ENCODE measurements at places on chromosomes 1 and 21.

DNA sequence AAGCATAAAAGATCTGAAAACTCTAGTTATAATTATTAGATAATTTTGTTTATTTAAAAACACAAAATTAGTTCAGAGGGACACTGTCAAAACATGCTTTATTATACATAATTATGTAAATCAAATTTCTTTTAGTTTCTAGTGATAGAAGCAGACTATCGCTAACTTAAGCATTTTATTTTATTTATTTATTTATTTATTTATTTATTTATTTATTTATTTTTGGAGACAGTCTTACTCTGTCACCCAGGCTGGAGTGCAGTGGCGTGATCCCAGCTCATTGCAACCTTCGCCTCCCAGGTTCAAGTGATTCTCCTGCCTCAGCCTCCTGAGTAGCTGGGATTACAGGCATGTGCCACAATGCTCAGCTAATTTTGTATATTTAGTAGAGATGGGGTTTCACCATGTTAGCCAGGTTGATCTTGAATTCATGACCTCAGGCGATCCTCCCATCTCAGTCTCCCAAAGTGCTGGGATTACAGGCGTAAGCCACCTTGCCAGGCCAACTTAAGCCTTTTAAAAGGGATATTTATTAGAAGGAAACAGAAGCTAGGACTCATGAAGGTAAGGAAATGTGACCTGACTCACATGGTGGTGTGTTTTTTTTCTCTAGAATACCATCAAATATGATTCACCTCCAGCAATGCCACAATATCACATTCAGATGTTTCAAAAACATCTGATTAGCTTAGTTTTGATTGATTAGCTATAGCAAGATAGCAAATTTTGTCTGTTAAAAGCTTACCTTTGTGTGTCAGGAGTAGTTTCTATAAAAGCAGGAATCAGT lies 1357.4 kb upstream of the ADGRL4 start:
- DNase-seq: no peak

DNA sequence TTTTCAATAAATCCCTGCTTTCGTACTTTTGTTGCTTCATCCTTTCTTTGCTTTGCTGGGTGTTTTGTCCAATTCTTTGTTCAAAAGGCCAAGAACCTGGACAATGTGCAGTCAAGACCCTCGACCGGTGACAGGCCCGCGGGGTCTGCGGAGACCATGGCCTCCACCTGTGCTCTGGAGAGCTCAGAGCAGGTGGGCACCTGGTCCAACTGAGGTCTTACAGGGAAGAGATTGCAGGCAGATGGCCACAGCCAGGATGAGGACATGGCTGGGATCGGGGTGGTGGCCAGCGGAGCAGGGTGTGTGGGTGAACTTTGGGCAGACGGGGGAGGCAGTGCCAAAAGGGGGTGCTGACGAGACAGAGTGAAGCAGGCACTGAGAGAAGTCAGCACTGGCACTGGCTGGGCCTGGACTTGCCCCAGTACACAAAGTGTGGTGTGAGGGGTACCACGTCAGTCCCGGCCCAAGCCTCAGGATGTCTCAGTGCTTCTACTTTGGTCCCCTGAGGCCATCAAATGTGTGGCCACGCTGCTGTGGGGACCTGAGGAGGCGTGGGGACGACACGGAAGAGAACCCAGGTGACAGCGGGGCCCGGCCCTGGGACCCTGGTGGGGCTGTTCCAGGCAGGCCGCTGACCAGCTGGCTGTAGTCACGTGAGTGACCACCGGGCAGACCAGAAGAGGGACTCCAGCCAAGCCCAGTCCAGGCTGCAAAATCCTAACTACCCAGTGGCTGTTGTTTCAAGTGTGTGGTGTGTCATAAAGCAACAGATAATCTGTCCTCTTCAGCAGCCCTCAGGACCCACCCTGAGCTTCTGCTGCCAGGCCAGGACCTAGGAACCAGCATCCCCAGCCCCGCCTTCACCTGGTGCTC lies 10.4 kb upstream of the CCDC27 start:
- no peak for DNase-seq

GRCh38 chr1:233328142-233328921 lies 808 bp downstream of the MAP3K21 start:
- DNase-seq: no peak

GRCh38 chr1:19676438-19676922 lies 11.8 kb downstream of the HTR6 start:
- peak; percentile 32 for DNase-seq

DNA sequence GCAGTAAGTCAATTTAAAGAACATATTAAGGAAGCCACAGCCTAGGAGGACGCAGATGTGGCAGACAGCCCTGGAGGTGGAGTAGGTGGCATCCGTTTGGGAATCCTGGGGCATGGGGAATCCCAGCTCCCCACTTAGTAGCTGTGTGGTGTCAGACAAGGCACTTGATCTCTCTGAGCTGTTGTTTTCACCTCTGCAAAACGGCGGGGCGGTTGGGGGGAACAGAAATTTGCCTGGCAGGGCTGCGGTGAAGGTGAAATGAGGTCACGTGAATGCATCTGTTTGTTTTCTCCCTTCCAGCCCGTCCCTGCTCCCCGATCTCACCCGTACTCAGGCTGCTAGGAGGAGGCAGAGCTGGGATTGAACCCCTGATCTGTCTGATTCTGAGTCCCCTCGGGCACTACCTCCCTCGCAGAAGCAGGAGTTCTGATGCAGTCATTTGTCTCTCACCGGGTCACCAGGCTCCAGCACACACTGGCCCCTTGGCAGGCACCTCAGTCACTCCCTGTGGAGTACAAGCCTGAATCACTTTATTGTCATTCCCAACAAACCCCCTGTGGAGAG lies 2.2 kb upstream of the LAPTM5 start:
- DNase-seq: no peak

GRCh38 chr1:36553591-36554322 lies 71.0 kb upstream of the CSF3R start:
- DNase-seq: peak; percentile 34

DNA sequence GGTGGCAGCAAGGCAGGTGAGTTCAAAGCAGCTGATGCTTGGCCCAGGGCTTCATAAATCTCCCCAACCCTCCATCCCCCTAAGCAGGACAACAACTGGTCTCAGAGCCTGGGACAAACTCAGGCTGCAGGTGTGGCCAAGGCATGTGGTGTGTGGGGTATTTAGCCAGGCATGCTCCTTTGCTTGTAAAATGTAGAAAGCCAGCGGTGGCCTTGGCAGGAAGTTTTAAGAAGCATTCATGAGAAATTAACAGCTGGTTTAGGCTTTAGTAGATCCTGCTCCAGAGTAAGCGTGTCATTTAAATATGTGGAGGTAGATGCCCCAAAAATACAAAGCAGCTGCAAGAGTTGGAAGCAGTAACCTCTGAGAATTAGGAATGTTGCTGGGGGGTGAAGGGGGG lies 44.8 kb downstream of the NTPCR start:
- DNase-seq: no peak

GRCh38 chr1:44924835-44925464 lies 61.4 kb downstream of the EIF2B3 start:
- peak; percentile 60 for DNase-seq

- no peak for DNase-seq
Observed at GRCh38 chr21:36784947-36785346, 86.0 kb downstream of the SIM2 start.

DNA sequence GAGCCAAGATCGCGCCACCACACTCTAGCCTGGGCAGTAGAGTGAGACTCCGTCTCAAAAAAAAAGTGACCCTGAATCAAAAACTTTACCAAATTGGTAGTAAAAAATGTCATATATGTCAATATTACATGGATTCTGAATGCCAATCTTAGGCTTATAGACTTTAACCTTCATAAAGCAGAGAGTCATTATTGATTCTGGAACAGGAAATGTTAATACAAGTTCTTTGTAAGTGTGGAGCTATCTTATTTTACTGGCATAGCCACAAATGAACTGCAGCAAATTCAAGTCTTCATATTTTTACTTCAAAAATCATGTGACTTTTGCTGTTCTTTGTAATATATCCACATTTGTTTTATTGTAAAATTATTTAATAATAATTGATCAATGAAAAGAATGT lies 41.3 kb downstream of the PPP2R5A start:
- DNase-seq: no peak

DNA sequence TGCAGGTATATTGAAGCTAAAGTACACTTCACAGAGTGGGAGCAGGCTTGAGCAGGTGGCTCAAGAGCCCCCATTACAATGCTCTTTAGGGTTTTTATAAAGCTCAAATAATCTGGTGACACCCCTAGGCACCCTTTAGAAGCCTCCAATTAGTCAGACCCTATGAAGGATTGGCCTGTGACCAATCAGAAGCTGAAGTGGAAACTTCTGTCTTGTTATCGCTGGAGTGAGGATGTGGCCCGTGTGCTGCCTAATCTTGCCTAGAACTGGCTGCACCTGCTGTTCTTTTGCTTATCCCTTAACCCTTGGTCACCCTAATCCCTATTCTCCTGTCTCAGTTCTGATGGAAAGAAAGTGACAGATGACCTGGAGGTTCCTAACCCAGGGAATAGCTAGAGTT lies 70.8 kb upstream of the ABCG1 start:
- no peak for DNase-seq

GRCh38 chr1:152179566-152179965 lies 20.5 kb upstream of the RPTN start:
- no peak for DNase-seq

DNA sequence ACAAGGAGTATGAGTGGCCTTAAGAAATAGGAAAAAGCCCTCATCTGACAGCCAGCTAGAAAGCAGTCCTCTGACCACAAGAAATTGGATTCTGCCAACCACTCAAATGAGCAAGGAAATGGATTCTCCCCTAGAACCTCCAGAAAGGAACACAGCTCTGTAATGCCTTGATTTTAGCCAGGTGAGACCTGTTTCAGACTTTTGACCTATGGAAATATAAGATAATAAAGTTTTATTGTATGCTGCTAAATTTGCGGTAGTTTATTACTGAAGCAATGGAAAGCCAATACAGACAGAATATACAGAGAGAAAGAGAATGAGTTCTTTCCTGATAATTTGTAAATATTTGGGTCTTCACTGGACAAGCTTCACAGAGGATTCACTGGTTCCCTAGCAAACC lies 28.8 kb upstream of the SELE start:
- no peak for DNase-seq

GRCh38 chr1:77126307-77126706 lies 92.9 kb downstream of the PIGK start:
- peak; percentile 53 for DNase-seq

DNA sequence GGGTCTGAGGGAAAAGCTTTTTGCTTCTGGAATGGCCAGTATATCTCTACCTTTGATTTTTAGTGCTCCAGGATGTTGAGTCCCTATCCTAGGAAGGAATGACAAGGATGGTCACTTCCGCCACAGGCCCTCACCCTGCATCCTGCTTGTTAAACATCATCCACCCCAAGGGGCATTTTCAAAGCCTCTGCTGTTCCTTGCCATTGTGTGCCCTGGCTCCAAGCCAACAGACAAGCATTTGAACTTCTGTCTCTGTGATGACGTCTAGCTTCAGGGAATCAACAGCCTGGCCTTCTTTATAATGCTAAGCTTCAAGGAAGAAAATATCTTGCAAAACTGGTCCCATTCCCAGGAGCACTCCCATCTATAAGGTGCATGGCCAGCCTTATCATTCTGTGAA lies 12.3 kb upstream of the JAM2 start:
- DNase-seq: no peak

DNA sequence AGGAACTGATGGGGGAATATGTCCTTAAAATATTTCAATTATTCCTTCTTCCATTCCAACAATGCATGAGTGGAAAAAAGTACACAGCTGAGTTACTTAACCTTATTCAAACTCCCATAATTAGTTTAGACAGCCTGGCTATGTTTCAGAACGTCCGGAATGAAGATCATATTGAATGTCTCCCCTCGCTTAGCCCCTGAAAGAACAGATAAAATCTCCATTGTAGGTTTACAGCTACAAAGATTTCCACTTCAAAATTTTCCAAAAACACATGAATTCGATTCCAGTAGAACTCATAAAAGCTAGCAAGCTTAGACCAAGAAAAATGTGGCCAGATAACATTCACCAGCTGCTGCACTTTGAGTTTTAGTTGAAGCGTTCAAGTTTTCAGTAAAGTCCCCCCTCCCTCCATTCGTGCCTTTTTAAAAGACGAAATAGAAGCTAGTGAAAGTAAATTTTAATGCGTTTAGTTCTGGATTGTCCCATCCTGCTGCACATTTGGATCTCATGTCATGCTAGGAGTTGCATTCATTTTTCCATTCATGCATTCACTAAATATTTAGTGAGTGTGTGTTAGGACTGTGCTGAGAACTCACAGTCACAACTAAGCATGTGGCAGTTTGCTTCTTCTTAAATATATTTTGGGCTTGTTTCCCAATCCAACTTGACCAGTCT lies 29.4 kb upstream of the SSX2IP start:
- DNase-seq: no peak

DNA sequence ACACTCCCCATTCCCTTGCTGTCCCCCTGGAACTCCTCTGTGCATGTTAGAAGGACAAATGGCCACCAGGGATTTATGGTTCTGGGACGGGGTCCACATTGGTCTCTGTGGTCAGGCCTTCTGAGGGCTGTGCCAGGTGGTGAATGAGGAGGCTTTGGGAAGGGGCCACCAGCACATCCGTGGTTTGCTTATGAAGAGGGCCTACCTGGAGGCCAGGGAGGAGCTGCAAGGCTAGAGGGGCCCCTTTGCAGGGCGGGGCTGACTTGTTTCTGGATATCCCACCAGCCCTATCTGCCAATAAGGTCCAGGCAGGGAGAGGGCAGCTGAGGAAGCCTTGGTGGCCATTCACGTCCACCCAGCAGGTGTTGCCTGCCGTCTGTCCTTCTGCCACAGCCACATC lies 24.9 kb downstream of the KCNA10 start:
- no peak for DNase-seq

DNA sequence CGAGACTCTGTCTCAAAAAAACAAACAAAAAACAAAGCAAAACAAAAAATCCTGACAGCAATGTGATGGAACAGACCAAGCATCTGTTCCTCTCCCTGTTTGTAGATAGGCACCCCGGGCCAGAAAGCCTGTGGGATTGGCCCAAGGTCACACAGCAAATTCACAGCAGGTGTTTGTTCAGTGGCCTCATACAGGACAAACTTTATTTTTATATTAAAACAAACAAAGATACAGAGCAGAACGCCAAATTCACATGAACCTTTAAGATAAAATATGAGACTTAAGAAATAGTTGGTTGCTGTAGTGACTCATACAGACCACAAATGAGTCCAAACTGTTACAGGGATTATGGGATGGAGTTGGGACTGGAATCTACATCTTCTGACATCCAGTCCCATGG lies 2.3 kb upstream of the CELA2A start:
- no peak for DNase-seq

DNA sequence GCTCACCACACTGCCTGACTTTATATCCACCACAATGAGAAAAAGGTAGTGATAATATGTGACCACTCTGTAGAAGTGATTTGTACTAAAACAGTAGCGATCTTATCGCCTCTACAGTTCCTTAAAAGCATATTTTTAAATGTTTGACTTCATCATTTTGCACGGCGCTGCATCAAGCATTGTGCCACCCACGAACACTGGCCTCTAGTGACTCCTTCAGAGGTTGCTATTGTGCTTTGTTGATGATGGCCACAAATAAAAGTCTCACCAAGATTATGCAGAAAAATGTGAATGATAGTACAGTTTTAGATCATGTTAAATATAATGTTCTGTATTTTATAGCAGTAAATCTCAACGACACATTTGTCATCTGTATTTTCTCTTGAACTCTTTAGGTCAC lies 186.5 kb upstream of the NCAM2 start:
- no peak for DNase-seq

DNA sequence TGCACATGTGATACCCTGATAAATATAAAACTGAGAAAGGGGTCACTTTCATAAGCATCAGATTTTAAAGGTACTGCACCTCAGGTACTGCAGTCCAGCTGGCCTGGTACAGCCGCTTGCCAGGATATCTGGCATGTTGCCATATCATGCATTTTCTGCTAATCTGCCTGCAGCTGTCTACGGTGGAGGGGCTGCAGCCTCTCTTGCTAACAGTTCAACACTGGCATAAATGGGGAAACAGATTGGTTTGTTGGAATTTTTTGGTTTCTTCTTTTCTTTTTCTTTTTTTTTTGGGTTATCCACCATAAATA lies 71.5 kb downstream of the MIS18A start:
- DNase-seq: no peak

Measured in amniotic stem cell (primary cell).